ENCODE measurements at places on chromosomes 5 and 9.

- DNase-seq = no peak
These were observed 194.7 kb downstream of the DNAH5 start for GRCh38 chr5:13749766-13750165.

GRCh38 chr9:92432972-92433548, 8.8 kb upstream of the OMD start:
- DNase-seq = no peak

DNA sequence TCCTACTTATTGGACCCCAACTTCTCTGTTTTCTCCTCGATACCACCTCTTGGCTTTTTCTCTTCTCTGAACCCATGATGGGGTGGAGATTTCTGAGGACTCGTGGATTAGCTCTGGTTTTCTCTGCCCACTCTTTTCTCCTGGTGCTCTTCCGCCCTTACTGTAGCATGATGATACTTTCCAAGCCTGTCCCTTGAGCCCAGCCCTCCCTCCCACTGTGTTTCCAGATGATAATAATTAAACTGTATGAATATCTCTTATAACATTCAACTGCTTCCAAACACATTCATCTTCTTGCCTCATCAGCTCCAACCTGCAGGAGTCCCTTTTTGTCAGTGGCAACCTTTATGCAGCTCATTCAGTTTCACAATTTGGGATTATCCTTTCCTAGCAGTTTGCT, 494.2 kb upstream of the KLF4 start:
- DNase-seq = no peak

GRCh38 chr9:126334721-126335621, 8.3 kb downstream of the MVB12B start:
- no peak for DNase-seq

GRCh38 chr5:152405145-152405544, at the start of gene NMUR2:
Gene NMUR2, minus strand, starts transcription at chr5:152405279. Its CDS starts 166 bp downstream, at chr5:152405113.
- no peak for DNase-seq

- DNase-seq = no peak
These were observed 32.1 kb upstream of the MAP3K1 start for GRCh38 chr5:56783261-56783660.

- no peak for DNase-seq
These were observed 4.4 kb upstream of the C9orf153 start for GRCh38 chr9:86263876-86264275.

DNA sequence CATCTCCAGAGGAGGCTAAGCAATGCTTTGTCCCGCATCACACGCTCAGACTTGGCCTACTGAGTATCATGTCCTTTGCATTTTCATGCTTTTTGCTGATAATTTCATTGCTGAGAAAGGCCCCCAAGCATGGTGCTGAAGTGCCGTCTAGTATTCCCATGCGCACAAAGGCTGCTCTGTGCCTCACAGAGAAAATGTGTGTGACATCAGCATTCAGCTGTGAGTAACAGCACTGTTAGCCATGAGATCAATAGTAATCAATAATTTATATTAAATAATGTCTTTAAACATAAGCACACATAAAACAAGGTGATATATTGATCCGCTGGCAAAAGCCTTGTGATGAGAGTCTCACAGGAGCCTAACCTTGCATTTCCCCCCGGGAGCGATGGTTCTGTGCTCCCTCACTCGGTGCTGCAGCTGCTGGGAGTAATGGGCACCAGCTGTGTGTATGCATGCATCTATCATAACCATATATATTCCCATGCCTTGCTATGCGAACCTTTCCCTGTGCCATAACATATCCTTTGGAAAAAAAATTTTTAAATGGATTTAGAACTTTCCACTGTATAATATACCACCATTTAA, 50.4 kb upstream of the RNF130 start:
- no peak for DNase-seq

DNA sequence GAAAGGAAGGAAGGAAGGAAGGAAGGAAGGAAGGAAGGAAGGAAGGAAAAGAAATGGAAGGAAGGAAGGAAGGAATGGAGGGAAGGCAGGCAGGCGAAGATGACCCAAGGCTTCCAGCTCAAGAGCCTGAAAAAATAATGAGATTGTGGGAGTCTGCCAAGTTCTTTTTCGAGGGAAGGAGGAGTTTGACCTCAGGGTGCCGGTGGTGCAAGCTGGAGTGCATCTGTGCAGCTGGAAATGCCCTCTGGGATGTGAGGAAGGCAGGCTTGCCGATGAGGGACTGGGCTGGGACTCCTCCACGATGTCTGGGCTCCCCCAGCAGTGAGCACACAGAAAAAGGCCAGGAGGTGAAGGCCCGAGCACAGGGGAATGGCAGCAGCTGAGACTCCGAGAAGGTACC, 154.9 kb upstream of the DAPK1 start:
- DNase-seq = no peak

- DNase-seq = no peak
These were observed 111.0 kb downstream of the COL5A1 start for GRCh38 chr9:134752471-134753168.

GRCh38 chr5:87138091-87138805, 129.4 kb upstream of the RASA1 start:
- DNase-seq = no peak

DNA sequence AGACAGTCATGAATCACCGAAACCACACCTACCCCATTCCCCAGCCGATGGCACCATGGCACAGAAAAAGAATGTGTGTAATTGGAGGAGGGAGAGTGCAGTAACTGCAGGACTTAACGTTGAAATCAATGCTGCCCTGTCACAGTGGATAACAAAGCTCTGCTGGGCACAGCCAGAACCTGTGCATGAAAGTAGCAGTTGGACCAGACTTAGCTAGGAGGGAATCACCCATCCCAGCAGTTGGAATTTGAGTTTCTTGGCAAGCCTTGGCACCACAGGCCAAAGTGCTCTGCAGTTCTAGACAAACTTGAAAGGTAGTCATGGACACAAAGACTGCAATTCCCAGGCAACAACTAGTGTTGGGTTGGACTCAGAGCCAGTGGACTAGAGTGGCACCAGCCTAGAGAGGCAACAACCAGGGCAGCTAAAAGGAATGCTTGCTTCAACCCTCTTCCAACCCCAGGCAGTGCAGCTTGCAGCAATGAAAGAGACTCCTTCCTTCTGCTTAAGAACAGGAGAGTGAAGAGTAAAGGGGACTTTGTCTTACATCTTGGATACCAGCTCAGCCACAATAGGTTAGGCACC, 19.1 kb downstream of the TMEM232 start:
- no peak for DNase-seq

- no peak for DNase-seq
These were observed 145.9 kb upstream of the ADCY2 start for GRCh38 chr5:7250004-7250403.

DNA sequence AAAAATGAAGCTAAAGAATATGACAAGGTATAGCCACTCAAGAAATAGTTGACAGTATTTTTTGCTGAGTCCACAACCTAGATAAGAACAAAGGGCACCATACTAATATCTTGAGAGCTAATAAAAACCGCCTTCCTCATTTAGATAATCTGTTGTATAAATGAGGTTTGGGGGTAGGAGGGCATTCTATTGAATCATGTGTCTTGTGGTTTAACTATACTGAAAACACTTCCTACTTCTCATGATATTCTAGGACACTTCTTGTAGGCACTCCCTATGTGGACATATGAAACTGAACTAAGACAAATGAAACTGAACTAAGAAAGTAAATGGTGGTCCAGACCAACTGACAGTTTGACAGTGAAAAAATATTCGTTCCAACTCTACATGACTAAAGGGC, 1268.5 kb upstream of the C9orf72 start:
- DNase-seq = no peak

DNA sequence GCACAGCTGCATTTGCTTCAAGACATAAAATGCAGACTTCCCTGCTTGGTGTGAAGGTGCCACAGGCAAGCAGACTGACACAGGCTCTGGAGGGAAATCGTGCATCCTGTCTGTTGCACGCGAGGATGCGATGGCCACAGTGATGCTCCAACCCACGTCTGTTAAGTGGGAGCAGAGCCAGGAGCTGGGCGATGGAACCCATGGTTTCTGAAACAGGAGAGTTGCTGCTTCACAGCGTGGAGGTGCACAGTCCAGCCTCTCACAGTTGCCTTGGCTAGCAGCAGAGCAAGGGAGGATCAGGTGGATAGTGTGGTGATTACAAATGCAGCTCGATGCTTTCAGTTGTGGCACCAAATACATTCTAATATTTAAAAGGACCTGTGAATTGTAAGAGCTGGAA, 108.8 kb downstream of the TENT4A start:
- DNase-seq = no peak

DNA sequence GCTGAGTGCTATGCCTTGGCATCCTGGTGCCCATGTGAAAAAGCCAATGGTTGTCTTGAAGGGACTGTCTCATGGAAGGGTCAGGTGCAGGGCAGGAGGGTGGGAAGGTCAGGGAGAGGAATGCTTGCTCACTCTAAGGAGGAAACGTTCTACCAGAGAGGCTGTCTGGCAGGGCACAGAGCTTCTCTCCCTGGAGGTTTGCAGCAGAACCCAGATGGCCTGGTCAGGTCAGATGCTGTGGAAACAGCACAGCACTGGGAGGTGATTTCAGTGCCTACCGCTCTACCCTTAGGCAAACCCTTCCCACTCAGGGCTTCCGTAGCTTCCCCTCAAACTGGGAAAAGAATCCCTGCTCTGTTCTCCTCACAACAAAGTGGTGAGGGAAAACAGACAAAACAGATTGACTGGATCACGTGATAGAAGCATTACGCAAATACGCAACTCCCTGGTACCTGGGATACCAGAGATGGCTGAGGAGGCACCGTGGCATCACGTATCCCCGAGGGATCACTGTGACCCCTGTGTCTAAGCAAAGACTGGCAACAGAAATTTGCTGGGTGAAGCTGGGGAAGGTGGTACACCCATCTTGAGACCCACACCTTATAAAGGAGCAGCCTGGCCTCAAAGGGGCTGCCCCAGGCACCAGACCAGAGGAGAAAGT, 3.9 kb upstream of the MGAT1 start:
- DNase-seq = no peak

Measured in activated naive CD4-positive, alpha-beta T cell (primary cell).